ENCODE measurements at places on chromosomes 3 and 15. TPM values are rescaled to one million over a fixed set of nuclear protein-coding genes. Genes with fewer than 3 reads are reported as not detected.

The CCR9 gene
- not detected for total RNA-seq

The CCNB2 gene
- total RNA-seq: 2.8 TPM

The IQCF5 gene
- not detected for total RNA-seq

The INKA1 gene
- 17.3 TPM for total RNA-seq

The SERPINI2 gene
- total RNA-seq: not detected

The OPA1 gene
- 66.3 TPM for total RNA-seq

The ITIH1 gene
- not detected for total RNA-seq

The B3GNT5 gene
- 9.3 TPM for total RNA-seq

The TMIE gene
- total RNA-seq: not detected

The TMEM89 gene
- total RNA-seq: not detected

The TFDP2 gene
- total RNA-seq: 28.6 TPM

The PATL2 gene
- total RNA-seq: not detected

The C3orf22 gene
- not detected for total RNA-seq

The CIB2 gene
- total RNA-seq: 5.4 TPM

The TYRO3 gene
- 3.5 TPM for total RNA-seq

The RETNLB gene
- not detected for total RNA-seq

Data from mammary epithelial cell (primary cell).